ENCODE measurements at places on chromosomes 5 and 9.

DNA sequence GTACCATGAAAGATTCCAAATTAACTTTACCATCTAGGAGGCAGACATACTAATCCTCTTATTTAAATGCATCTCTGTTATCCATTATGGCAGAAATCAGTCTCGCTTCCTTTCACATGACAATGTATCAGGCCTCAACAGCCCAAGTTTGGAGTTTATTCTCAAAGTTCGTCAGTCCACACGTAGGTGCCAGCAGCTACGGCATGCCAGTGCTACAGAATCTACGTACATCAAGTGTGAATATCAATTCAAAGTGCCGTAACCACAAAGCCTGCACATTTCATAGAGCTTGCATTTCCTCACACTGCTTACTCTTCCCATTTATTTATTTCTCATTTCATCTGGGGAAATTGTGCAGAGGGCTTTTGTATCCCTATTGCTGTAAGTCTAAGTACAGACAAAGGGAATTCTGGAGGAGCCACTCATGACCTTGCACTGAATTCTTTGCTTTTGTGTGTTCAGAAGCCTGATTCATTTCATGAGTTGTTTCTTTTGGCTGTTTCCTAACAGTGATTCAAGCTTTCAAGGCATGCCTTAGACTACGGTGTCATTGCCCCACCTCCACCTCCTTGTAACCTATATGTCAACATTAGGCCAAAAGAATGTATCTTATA lies 10.0 kb downstream of the ENC1 start:
- DNase-seq, result no peak

GRCh38 chr5:174149426-174149825 lies 103.9 kb downstream of the NSG2 start:
- DNase-seq, result no peak

DNA sequence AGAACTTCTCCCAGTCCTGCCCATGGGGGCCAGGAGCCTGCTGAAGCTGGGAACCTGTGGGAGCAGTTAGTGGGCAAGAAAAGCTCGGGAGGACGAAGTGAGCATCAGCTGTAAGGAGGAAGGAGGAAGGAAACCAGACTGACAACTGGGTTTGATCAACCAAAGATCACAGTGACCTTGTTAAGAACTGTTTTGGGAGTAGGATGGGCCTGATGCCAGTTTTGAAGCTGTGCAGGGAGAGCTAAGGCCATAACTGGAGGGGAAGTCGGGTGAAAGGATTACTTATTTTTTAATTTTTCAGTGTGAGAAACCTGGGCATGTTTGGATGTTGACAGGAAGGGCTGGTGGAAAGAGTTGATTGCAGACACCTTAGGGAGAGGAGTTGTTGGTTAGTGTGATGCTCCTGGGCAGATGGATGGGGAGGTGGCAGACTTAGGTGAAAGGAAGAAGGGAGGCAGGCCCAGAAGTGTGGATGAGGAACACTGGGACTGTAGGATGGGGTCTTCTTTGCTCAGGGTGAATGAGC lies 58.3 kb upstream of the KLF4 start:
- DNase-seq, result no peak

DNA sequence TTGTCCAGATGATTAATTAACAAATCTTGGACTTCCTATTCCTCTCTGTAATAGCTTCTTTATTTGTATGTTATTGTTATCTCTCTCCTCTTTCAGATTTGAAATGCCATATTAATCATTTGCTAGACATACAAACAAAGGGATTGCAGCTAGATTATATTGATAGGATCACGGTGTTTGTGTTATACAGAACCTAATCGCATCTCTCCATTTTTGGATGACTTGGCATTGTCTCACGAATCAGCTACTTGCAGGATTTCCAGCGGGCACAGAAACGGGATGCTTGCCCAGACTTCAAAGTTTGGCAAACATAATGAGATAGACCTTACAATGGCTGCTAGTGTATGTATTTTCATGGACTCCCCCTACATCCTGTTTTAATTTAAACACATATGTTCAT lies 368.1 kb downstream of the TLE4 start:
- no peak for DNase-seq

DNA sequence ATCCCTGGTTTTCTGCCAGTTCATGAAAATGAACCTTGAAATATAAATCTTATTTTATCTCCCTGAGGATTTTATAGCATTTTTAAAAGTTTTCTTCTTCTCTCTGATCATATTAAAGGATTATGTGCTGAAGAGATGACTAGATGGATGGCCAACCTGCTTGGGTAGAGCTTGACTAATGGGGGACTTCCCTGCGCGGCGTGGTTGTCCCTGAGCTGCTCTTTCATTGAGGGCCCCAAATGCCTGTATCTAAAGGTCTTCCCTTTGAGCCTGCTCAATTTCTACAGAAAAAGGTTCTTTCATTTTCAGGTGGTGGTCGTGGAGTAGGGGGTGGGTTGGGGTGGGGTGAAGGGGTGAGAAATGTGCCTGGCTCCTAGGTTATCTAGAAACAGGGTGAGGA lies 20.5 kb upstream of the CDKN2AIPNL start:
- DNase-seq, result no peak

DNA sequence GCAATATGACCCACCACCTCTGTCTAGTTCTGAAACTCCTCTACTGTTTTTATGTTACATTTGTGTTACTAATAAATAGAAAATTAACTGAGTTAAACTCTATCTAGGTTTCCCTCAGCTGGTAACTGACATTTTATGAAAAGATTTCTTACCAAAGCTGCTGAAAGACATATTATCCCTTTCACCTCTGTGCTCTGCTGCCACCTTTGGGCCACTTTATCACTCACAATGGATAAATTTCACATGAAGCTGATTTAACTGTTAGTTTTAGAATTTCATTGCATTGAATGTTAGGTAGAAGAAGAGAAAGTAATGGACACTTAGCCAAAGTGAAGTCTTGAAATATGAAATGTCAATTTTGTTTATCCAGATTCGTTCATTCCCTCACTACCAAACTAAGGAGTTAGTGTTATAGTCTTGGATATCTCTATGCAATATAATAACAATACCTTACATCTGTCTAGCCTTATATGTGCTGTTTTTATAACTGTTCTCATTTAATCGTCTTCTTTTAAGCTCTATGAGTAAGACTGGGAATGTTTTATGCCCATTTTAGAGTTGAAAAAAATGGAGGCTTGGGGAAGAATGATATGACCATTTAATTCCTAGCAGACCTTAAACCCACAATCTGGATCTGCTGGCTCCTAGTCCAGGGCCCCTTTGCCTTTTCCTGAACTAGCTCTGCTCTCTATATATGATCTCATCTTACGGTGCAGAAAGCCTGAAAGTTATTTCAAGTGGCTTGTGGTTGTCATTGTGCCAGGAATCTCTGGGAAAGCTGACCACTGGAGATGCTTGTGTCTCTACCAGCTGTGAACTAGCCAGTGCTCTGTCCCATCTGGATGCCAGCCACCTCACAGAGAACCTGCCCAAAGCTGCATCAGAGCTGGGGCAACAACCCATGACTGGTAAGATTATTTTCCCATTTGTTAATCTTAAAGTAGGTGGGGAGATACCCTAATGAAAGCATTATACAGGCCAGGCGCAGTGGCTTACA lies 97.1 kb downstream of the GOLPH3 start:
- DNase-seq, result no peak

GRCh38 chr5:26763215-26763614 lies 275.2 kb downstream of the CDH9 start:
- no peak for DNase-seq

GRCh38 chr9:36808251-36808650 lies 225.8 kb downstream of the PAX5 start:
- no peak for DNase-seq

GRCh38 chr5:65892801-65893200 lies 33.6 kb upstream of the ERBIN start:
- DNase-seq, result no peak

DNA sequence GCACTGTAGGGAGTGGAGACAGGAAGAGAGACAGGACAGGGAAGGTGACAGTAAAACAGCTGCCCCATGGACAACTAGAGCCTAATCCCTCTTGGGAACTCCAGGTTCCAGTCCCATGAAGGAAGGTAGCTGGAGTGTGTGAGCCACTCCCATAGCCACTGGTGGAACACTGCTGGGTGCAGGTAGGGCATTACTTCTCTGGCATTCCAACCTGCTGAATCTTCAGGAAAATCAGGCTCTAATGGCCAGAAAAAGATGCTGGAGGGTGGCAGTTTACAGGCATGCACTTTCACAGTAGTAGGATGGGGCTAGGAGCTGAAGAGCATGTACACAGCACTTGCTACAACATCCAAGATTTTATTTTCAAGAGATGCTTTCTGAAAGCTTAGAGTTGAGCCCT lies 259.4 kb downstream of the AUH start:
- DNase-seq, result no peak

- no peak for DNase-seq
Measured at GRCh38 chr9:78370991-78371390, 74.1 kb downstream of the PSAT1 start.
